ENCODE measurements at places on chromosomes 13 and 19.

DNA sequence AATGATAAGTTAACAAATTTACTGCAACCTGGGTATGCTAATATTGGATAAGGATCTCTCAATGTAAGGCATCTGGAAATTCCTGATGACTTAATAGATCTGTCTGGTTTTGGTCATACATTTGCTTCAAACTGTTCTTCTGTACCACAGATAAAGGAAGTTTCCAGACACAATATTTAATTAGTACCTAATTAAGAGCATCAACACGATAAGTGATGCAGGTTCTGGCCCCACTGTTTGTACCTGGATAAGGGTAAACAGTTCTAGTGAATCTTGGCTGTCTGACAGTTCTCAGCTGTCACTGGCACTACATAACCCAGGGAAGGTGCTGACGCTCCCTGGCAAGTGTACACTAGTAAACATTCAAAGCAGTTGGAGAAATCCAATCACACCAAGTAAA lies 165.6 kb downstream of the MZT1 start:
- no peak for DNase-seq

GRCh38 chr13:87259479-87260083 lies 411.6 kb upstream of the SLITRK5 start:
- no peak for DNase-seq

DNA sequence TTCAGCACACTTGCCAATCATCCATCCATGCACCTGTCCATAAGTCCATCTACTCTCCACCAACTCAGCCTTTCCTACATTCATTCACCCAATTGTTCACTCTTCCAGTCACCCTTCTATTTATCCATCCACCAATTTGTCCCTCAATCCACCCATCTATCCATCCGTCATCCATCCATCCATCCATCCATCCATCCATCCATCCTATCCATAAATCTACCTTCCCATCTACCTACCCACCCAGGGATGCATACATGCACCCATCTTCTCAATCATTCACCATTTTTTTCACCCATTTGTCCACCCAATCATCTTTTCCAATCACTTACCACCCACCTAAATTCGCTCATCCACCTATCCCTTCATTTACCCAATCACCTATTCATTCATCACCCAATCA lies 14.6 kb upstream of the CEACAM20 start:
- DNase-seq = no peak

- DNase-seq = no peak
These were observed 334.8 kb downstream of the SLC7A1 start for GRCh38 chr13:29260684-29261083.

DNA sequence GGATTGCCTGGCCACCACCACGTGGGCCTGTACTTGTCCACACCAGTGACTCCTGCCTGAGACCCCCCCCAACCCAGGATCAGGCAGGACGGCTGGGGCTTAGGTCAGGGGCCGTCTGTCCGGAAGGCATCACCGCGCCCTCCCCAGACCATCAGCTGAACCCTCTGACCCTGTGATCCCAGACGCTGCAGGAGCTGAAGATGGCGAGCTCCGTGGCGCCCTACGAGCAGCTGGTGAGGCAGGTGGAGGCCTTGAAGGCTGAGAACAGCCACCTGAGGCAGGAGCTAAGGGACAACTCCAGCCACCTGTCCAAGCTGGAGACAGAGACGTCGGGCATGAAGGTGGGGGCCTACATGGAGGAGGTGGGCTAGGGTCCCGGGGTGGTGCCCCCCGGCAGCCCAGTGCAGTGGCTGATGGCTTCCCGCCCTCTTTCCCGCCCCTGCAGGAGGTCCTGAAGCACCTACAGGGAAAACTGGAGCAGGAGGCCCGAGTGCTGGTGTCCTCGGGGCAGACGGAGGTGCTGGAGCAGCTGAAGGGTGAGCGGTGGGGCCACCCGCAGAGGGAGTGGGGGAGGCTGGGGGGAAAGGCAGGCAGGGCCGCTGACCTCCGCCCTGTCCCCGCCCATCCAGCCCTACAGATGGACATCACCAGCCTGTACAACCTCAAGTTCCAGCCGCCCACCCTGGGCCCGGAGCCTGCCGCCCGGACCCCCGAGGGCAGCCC lies 3.0 kb downstream of the APC2 start:
- DNase-seq = no peak

All from large intestine (tissue), 12 donors.